ENCODE measurements at places on chromosomes 3 and 15.

- DNase-seq = peak; percentile 75
Observed at GRCh38 chr3:37855363-37855970, 6.2 kb upstream of the CTDSPL start.

- DNase-seq = no peak
Observed at GRCh38 chr3:30522476-30522875, 83.9 kb upstream of the TGFBR2 start.

DNA sequence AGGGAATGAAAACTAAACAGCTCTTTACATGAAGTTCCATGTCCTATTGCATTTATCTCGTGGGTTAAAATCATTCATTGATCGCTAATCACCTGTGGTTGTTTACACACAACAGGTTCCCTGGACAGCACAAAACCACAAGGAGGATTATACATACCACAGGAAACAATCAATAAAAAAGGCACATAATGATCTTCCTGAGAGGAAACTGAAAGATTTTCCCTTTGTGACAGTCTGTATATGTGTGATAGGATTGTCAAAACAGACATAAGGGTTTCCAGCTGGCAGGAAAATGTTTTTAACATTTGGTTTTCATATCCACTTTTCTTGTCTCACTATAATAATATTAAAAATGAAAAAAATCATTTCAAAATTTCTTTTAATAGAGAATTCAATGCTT, 541.8 kb downstream of the NLGN1 start:
- DNase-seq = no peak

- no peak for DNase-seq
Observed at GRCh38 chr3:64244011-64244942, 19.0 kb upstream of the PRICKLE2 start.

DNA sequence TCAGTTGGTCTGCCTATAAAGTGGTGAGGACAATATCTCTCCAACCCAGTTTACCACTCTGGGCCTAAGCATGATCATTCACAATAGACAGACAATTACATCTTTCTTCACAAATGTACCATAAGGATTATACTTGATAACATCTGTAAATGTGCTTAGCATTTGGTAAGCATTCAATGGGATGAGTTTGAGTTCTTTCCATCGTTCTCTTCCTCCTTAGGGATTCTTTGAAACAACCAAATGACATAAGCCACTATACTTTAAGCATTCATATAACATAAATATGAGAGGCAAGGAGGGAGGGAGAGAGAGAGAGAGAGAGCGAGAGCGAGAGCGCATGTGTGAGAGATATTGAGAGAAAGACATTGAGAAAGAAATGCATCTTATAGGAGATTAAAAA, 303.3 kb upstream of the CBLB start:
- no peak for DNase-seq

- no peak for DNase-seq
Observed at GRCh38 chr15:60184579-60184978, 180.5 kb downstream of the FOXB1 start.
